ENCODE measurements at places on chromosomes 1 and 21.

DNA sequence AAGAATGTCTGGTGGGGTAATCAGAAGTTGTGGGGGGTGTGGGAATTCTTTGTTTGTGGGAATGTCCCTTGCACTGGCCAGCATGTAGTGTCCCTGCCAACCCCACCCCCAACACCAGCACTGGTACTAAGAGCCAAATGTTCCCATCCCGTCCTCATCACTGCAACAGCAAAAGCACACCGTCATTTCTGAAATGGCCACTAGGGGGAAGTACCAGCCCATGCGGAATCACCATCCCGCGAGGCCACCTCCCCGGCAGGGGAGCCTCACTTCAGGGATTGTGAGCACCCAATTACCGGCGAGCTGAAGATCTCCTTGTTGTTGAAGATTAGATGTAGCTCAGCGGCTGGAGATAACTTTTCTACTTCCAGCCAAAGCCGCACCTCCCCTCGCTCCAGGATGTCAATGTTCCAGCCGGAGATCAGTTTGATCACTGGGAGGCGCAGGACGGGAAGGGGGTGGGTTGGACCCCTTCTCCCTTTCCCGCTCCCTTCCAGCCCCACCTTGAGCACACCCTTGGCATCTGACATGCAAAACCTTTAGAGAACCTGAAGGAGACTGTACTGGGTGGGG is 41.0 kb downstream of the MYOM3 start:
- peak; percentile 64 for DNase-seq

DNA sequence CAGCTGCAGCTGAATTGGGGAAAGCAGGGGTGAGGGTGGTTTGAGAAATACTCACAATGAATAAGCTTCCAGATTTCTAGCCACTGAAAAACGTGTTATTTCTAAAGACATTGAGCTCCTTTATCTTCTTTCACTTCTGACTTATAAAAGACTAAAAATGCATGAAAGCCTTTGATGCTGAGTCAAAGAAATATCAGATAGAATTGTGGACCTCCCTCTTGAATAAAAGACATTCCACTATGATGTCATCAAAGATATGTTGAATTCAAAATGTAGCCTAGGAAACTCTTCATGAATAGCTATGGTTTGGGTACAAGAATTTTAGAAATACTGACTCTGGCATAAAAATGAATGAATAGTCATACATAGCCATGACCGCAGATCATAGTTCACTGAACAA is 44.7 kb upstream of the COL24A1 start:
- DNase-seq = no peak

DNA sequence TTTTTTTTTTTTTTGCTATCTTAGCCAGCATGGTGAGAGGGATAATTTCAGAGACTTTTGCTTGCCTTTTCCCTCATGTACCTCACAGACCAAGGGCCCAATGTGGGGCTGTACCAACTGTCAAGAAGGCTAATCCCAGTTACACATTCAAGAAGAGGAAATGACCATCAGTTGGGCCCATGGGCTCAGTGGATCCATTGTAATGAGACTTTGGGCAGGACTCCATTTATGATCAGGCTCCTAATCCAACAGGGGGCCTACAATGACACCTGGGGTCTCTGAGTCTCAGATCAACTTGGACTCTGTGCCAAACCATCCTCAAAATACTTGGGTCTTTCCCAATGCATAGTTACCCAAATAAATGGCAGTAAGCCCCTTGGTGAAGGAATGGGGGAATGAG is 450.4 kb upstream of the VAMP3 start:
- no peak for DNase-seq

- no peak for DNase-seq
Measured at GRCh38 chr1:201142011-201142848, 12.0 kb downstream of the TMEM9 start.

DNA sequence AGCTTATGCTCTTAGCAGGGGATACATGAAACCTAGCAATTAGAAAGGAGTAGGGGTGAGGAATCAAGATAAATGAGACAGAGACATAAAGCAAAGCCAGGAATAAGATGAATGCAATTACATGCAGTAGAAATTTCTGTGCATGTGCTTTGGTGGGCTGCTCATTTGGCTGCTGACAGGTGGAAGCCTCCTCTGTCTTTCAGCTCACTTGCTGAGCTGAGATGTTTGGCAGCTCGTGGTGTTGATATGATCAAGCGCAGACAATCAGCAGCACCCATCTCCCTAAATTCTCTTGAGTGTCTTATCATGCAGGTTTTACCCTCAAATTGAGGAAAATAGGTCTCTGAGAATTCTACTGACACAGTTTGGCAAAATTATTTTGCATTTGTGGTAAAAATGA is 108.3 kb upstream of the CD34 start:
- DNase-seq = no peak
